Stimulated activated CD8-positive, alpha-beta memory T cell treated with anti-CD3 and anti-CD28 coated beads, Interleukin-4, amount 100 ng/mL, for 1 hour (primary cell): ENCODE measurements at places on chromosomes 5 and 9.

GRCh38 chr5:61386045-61386800 lies 54.2 kb downstream of the ZSWIM6 start:
- DNase-seq, result no peak

- DNase-seq, result peak; percentile 9
Observed at GRCh38 chr9:135992486-135993408, 31.6 kb upstream of the UBAC1 start.

DNA sequence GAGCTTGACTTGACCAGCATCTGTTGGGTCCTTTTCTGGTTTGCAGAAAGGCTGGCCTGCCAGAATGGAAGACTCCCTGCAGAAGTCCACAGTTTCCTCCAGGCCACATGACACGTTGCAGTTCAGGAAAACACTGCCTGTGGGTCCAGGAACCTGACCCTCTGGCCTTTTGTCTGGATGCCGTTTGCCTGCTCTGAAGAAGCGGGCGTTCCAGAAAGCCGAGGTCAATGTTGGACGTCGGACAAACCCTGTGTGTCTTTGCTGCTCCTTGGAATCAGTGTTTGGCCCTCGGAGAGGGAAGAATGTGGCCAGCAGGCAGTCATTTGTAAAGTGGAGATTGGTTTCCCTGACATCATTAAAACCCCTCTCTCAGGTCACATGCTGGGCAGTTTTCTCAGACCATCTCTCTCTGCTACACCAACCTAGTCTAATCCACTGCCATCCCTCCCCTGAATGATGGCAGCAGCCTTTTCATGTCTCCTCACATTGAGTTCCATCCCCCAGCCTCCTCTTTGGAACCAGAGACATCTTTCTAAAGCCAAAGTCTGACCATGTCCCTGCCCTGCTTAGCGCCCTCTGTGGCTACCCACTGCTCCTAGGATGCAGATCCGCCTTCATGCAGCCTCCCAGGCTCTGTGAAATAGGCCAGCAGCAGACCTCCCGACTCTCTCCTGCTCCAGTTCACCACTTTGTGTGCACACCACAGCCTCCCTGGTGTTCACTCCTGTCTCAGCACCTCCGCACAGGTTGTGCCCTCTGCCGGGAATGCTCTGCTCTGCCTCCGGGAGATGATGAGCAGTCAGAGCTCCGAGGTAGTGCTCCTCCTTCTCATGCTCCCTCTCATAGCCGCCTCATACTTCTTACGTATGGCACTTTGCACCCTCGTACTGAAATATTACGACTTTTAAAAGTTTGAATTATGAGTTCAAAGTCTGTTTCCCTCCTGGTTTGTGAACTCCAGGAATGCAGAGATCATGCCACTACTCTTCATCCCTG lies 75.6 kb downstream of the RALGPS1 start:
- DNase-seq, result no peak

- DNase-seq, result no peak
Observed at GRCh38 chr5:156197042-156197635, 129.8 kb upstream of the SGCD start.
